Iris pigment epithelial cell (primary cell): ENCODE measurements at places on chromosomes 5 and 9.

- peak; percentile 9 for DNase-seq
Measured at GRCh38 chr5:168132241-168132641, 159.2 kb upstream of the WWC1 start.

DNA sequence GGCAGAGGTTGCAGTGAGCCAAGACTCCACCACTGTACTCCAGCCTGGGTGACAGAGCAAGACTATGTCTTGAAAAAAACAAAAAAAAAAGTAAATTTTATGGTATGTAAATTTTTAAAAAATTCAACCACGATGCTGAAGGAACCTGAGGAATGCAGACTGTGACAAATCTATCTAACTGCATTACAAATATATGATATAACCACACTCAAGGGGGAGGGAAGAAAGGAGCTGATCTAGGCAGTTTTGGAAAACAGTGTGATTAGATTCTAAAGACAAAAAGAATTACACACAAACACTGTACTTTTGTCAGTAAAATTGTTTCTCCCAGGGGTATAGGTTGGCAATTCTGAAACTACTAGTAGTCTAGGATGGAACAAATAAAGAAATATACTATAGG, 17.0 kb downstream of the LARS1 start:
- DNase-seq: peak; percentile 10

- no peak for DNase-seq
Measured at GRCh38 chr5:119412279-119413227, 39.7 kb upstream of the HSD17B4 start.

GRCh38 chr5:38455796-38456330, 100.6 kb downstream of the LIFR start:
- no peak for DNase-seq

DNA sequence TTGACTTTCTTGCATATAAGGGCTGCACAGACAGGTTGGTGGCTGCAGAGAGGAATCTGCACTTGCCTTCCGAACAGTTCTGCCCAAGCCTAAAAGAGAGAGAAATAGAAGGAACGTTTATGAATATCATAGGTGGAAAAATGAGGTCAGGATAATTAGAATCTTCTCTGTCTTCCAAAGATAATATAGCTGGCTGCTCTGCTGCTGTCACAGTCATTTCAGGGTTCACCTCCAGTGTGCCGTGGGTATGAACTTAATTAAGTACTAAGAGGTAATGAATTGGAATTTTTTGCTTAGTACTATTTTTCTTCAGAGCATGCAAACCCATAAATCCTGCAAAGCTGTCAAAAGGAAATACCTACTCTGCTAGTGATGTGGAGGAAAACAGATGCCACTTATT, 82.2 kb downstream of the PRDM6 start:
- DNase-seq: no peak

DNA sequence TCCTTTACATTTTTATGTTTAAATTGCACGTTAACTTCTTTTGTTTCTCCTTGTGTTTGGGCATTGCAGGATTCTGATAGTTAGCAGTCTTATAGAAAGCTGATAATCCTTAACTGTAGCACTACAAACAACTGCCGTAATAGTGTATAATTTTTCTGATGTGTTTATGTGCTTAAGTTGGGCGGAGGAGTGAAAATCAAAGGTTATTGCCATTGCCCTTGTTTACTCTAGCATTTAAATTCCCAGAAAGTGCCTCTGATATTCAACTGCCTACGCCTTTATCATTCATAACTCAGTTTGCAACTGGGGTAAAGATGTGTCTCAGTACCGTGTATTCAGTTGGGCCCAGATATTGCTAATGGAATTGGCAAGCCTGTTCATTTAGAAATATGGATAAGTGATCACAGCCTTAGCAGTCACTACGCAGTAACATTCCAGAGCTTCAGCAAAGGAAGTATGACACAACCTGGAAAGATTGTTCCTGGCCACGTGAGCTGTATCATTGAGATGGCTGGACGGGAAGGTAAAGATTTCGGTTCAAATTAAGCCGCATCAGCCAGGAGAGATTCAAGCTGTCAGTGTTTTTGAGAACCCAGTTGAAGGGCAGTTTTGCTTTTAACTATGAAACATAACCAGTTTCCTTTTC, 28.1 kb upstream of the LRRTM2 start:
- peak; percentile 86 for DNase-seq

GRCh38 chr5:107655831-107656230, 14.9 kb downstream of the EFNA5 start:
- no peak for DNase-seq

DNA sequence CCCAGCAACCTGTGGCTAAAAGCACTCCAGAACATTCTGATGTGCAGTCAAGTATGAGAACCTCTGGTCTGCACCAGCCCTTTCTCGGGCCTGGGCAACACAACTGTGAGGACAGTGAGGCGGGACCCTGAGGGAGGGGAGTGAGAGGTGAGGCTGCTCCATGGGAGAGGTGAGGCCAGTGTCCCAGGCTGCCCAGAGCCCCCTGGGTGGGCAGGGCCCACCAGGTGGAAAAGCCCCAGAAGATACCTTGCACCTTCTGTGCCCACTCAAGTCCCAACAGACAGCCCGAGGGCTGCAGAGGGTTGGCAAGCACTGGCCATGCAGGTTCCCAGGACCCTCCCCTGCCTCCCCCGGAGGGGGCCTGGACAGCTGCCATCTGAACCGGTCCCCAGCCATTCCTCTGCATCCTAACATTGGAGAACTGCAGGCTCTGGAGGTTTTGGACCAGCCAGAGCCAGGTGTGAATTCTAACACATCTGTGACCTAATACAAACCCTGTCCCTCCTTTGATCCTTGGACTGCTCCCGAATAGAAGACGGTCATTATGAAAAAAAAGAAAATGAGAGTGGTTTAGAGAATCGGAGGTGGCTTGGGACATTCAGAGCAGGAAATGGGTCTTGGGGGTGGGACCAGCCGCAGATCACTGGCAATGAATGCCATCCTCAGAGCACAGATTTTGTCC, 57.0 kb downstream of the DUSP1 start:
- DNase-seq: no peak

- no peak for DNase-seq
Measured at GRCh38 chr9:89304020-89304833, 6.8 kb upstream of the CKS2 start.

GRCh38 chr9:37163299-37163698, 42.9 kb downstream of the ZCCHC7 start:
- no peak for DNase-seq

DNA sequence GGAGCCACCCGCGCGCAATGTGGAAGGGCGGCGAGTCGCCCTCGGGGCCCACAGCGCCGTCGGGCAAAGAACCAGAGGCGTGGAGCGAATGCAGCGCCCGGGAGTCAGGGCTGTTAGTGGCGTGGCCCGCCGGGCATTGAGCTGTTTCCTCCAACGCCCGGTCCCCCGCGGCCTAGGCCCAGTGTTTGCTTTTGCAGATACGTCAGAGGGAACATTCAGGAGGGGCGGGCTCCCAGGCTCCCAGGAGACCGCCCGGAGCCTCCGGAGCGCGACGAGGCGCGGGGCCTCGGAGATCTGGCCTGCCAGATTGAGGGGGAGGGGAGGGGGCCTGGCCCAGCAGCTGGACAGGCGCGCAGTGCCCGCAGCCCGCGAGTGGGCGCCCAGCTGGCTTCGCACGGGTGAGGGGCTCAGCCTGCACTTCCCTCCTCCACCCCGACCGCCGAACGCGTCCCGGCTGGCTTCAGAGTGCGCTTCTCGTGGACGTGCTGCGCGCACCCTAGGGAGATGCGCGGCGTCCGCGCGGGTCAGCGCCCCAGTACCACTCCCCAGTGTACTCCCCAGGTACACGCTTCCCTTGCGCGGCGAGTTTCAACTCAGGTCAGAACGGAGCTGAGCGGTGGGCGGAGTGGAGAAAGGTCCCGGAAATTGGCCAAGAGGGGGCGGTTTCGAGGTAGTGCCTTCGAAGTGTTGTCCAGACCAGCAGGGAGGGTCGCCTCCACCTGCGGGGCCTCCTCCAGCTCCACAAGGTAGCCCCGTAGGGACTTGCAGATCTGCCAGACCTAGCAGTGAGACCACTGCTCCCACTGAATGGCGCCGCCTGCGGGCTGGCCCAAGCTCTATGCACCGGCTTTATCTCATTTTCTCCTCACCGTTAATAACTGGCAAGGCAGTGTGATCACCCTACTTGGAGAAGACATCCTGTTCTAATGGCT, 130.4 kb downstream of the TMEM174 start:
- no peak for DNase-seq

DNA sequence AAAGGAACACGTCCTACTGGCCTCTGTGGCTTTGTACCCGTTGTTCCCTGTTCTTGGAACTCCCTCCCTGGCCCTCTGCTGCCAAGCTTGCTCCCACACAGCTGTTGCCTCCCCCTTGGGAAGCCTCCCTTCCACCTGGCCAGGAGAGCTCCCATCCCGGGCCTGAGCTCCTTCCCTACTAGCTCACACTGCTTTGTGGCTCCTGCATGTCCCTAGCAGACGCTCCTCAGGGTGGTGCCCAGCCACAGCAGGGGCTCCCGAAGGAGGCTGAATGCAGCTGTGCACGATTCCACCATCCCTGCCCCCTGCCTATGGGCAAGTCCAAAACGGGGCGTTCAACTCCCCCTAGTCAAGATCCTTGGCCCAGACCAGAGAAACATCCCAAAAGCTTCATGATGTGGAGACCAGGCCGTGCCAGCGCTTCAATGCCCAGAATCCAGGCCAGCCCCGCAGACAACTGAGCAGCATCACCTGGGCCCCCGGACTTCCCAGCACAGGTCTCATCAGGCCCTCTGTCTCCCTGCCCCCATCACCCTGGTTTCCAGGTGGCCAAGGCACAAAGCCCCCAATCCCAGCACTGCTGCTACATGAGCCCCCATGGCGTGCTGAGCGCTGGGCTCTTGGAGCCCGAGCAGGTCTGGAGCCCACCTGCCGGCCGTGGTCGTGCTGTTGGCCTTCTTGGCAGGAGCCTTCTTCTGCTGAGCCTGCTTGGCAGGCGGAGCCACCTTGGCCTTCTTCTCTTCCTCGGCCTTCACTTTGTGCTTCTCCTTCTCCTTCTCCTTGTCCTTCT, 14.3 kb downstream of the BRD3OS start:
- no peak for DNase-seq

GRCh38 chr9:81584099-81584498, 105.2 kb downstream of the TLE1 start:
- no peak for DNase-seq

GRCh38 chr5:119017994-119018393, 29.6 kb upstream of the DTWD2 start:
- no peak for DNase-seq

GRCh38 chr5:44674461-44674860, 134.3 kb upstream of the MRPS30 start:
- no peak for DNase-seq

- DNase-seq: no peak
Measured at GRCh38 chr5:154766558-154767281, 11.5 kb downstream of the LARP1 start.

- DNase-seq: peak; percentile 70
Measured at GRCh38 chr5:109146591-109146990, 263.2 kb downstream of the PJA2 start.
